ENCODE measurements at places on chromosomes 3 and 15.

DNA sequence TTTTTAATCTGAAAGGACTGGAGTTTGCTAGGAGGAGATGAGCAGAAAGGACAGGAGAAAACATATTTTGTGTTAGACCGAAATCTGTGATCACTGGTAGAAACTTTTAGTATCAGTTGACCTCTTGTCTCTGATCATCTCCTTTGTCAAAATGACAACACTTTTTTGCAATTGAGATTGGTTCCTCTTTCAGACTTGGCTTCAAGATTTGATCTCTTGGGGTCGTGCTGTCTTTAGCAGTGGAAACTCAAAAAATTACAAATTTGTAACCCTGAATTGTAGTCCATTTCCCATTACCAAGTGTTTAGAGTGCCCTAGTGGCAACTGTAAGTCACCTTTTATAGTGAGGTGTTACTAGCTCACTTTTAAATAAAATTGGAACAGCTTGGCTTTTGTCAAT is 107.4 kb downstream of the KLHL25 start:
- no peak for DNase-seq

DNA sequence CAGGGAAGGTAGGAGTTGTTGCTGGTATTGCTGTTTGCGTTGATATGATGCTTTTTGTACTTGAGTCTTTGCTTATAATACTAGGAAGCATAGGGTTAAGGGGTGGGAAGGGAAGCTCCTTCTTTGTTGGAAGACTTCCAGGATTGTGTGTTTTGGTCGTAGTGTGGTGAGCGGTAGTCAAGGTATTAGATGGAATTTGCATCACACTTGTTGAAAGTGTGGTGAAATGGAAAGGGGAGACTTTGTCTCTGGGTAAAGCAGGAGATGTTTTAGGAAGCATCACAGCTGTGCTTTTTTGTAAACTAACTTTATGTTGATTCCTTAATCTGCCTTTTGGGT is 14.9 kb downstream of the IGSF10 start:
- no peak for DNase-seq

DNA sequence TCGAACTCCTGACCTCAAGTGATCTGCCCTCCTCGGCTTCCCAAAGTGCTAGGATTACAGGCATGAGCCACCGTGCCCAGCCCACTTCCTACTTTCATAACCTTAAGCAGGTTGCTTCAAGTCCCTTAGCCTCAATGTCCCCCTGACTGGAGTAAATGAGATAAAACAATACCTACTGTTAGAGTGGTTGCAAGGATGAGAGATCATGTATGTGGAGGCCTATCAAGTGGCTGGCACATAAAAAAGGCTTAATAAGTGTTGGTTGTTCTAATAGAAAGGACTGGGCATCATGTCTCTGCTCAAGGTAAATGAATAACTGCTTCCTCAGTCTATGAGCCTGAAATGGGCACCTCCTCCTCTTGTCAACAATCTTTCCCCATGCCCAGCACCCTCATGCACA is 25.9 kb upstream of the UBE2E1 start:
- no peak for DNase-seq

DNA sequence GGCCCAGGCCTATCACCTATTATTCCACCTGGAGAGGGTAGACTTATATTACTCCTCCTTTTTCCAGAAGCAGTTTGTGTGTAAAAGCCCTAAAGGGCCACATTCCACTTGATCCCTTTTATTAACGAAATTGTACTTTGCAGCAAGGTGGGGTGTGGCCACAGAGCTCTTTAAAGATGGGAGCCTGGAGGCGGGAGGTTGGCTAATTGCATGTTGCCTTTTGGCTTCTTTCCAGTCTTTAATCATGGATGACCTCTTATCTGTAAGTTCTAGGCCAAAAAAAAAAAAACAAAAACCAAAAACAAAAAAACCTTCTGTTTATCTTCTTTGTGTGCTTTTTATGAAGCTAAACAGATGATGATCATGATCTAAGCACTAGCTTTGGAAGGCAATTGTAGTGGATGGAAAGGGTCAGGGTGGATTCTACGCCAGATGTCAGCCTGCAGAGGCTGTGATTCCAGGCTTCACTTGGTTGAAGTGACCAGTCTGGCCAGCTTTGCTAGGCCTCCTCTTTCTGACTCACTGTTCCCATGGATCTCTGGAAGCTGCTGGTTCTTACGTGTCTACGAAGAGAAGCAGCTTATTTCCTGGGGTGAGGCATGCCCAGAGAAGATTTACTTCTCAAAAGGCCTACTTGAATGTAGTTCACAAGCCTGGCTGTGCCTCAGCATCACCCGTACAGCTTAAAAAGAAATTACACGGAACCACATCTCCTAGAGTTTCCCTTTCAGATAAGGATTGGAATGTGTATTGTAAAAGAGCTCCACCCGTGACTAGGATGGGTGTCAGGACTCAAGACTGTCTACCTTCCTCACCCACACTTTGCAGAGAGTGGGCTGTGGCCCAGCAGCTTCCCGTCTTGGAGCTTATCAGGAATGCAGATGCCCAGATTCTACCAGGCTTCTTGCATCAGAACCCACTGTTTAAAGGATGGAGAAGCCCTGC is 330.9 kb upstream of the C2CD4B start:
- no peak for DNase-seq

- DNase-seq = peak; percentile 59
These were observed at the start of gene CD276 for GRCh38 chr15:73683777-73684580. CD276 (plus strand) TSS chr15:73684383; CDS start chr15:73699640, 15,257 bp downstream.

GRCh38 chr15:48516121-48516520 is 129.4 kb downstream of the FBN1 start:
- DNase-seq = no peak

GRCh38 chr3:123093696-123094095 is 26.9 kb downstream of the PDIA5 start:
- DNase-seq = no peak

GRCh38 chr15:89442671-89443307 is 53.6 kb downstream of the RHCG start:
- DNase-seq = peak; percentile 73

DNA sequence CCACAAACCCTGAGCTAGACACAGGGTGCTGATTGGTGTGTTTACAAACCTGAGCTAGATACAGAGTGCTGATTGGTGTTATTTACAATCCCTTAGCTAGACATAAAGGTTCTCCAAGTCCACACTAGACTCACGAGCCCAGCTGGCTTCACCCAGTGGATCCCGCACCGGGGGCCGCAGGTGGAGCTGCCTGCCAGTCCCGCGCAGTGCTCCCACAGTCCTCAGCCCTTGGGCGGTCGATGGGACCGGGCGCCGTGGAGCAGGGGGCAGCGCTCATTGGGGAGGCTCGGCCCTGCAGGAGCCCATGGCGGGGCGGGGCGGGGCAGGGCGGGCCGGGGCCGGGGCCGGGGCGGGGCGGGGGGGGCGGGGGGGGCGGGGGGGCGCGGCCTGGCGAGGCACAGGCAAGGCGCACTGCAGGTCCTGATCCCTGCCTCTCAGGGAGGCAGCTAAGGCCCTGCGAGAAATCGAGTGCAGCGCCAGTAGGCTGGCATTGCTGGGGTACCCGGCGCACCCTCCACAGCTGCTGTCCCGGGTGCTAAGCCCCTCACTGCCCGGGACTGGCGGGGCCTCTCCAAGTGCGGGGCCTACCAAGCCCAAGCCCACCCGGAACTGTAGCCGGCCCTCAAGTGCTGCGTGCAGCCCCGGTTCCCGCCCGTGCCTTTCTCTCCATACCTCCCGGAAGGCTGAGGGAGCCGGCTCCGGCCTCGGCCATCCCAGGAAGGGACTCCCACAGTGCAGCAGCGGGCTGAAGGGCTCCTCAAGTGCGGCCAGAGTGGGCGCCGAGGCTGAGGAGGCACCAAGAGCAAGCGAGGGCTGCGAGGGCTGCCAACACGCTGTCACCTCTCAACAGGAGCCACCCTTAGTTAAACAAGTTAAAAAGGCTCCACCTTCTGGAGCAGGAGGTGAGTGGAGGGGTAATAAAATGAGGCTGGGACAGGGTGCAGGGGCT is 9.8 kb upstream of the TMEM40 start:
- peak; percentile 57 for DNase-seq

DNA sequence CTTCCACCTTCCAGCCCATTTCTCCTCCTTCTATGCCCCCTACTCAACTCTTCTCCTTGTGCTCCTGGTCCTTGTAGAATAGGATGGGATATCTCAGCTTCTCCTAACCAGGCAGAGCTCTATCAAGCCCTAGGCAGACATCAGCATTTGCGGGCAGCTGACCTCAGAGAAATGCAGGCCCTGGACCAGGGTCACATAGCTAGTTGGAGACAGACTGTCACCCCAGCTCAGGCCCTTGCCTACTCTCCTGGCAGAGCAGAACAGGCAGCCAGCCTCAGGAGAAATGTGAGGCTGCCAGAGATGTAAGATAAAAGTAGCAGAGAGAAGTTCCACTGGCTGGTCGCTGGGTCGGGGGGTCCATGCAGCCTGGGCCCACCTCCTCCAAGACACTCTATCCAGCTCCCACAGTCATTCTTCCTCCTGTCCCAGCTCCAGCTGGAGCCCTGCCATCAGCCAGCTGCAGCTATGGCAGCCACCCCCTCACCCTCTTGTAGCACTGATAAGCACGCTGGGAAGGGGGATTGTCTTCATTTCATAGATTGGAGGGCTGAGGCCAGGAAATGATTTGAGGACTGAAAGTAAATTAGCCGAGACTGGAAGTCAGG is 4.0 kb downstream of the CYP8B1 start:
- DNase-seq = peak; percentile 15

DNA sequence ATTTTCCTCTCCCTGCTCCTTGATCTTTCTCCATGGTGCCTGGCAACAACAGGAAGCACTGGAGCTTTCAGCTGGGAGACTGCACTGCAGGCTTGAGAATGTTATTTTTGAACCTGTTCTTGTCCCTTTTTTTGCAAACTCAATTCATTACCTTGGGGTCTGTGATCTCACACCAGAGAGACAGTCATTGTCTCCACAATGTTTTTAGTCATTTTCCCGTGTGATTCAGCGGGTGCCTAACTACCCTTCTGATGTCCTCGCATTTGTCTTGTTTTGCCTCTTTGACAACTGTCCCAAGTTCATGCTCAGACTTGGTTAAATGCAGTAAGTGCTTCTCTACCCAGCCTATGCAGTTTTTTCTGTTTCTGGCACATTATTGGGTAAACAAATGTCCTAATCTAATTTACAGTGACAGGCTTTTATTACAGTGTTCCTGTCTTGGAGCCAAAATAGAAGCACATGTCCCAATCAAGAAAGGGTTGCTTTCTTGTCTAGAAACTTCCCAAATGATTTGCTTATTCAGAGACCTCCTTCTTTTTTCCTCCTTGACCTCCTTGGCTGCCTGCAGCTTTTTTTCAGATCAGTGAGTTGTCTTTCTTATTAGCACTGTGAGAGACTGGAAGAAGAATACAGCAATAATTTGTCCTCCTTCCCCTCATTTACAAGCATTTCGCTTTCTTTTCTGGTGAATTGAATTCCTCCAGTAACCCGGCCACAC is 162.4 kb downstream of the NSUN3 start:
- no peak for DNase-seq

DNA sequence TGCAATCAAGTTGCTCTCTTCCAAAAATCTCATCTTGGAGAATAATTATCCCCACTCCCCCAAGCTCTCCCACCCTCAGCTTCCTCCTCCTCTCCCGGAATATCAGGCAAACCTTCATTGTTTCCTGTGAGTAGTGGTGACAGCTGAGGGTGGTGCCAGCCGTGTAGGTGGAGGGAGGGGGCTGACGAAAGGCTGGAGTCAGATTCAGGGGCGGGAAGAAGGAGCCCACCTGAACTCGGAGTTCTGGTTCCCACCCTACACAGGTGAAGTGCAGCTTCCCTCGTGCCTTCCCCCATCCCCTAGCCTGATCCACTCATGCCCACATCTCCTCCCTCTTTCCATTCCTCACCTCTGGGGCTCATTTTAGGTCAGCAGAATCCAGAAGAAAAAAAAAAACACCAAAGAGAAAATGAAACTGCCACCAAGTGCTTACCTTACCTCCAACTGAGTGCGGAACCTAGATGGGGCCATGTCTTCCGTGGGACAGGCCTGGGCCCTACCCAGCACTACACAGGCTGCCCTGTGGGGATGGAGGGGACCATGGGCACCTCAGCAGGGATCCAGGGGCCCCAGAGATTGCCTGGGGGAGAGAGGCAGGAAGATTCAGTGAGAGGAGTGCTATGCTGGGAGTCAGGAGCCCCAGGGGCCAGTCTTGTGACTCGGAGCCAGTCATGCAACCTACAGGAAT is 81.3 kb downstream of the ADCY5 start:
- DNase-seq = no peak

DNA sequence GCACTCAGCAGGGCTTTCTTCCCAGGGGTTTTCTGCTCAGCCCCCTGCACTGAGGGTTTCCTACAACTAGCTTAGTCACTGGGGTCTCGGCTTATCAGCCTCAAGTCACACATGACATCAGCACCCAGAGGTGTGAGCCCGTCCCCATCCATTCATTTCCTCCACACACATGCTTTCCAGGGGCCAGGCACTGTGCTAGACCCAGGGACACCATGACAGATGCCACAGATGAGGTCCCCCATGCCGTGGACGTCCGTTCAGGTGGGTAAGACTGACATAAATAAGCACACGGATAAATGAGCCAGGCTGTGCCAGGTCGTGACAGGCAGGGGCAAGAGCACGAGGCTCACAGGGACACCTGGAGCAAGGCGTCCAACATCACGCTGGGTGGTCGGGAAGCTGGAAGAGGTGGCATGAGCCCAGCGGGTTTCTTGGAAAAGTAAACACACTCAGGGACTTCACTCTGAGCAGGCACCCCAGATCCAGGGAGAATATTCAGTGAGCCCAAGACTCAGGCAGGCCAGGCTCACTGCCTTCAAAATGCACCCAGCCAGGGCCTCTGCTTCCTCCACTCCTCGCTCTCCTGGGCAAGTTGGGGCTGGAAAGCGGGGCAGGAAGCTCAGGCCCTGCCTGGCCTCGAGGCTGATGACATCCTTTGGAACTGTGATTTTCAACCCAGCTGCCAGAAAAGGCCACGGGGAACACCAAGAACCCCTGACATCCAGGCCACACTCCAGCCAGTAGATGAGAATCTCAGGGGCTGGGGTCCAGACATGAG is 139.3 kb downstream of the CHSY1 start:
- DNase-seq = no peak

DNA sequence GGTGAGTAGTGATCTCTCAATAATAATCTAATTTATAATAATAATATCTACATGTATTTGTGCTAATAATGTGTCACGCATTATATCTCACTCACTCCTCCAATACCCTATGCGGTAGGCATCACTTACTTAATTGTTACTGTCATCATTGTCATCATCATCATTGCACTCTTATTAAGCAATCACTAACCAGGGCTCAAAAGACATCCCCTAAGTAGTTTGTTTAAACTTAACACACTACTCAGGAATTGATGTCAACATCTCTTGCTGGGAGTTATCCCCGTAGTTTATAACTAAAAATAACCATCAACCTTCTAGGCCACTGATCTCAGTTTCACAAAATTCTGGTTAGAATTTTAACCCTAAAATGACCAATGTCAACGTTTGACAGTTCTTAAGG is 56.8 kb upstream of the ICE2 start:
- DNase-seq = no peak

DNA sequence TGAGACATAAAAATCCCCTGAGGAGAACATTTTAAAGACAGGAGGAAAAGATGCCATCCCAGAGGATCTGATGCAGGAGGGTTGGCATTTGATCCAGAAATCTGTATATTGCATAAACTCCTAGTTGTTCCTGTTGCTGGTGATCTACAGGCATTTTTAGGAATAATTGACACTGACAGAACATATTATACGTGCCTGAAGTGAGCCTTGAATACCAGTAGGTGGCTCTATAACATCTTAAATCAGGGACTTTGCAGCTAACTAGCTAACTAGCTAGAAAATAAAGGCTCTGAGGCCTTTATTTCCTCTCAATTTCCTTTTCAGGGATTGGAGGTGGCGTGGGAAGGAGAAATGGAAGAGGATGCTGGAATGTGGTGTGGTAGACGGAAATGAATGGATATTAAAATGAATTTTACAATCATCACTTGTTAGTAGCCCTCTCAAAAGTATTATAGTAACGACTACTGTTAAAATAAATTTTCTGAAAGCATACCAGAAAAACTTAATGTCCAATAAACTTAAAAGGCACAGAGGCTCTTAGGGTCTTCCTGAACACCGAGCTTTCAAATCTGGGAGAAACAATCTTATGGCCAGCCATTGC is 73.8 kb upstream of the ZBED2 start:
- peak; percentile 16 for DNase-seq

All from K562 (cell line).